ENCODE measurements at places on chromosomes 3 and 15.

DNA sequence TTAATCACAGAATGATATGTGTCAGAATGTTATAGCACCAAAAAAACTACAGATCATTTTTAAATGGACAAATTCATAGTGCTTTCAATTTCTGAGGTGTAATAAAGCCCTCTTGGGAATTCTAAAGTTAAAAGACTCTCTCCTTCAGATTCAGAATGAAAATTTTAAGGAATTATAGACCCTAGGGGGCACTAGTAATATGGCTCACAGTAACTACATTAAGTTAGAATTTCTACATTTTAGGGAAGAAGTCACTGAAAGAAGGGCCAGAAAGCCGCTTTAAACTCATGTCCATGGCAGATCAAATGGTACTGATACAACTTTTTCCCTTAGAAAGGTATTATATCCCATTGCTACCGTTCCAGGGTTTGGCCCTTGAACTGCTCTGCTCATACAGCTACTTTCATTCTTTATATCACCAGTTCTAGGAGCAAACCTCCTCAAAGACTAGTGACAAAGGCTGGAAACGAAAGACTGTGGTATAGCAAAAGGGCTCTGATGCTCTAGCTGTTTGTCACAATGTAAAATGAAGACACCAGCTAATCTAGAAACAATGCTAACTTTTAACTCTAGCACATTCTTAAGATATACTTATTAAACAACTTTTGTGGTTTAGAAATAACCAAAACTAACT, 18.1 kb downstream of the DAZL start:
- DNase-seq, result no peak

DNA sequence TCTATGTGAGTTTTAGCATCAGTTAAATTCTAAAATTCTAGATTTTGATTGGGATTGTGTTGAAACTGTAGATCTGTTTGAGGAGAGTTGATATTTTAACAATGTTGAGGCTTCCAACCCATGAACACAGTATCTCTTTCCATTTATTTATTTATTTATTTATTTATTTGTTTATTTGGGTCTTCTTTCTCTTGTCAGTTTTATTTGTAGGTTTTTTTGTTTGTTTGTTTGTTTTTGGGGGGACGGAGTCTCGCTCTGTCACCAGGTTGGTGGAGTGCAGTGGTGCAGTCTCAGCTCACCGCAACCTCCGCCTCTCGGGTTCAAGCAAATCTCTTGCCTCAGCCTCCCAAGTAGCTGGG, 25.3 kb downstream of the MRAS start:
- DNase-seq, result no peak

DNA sequence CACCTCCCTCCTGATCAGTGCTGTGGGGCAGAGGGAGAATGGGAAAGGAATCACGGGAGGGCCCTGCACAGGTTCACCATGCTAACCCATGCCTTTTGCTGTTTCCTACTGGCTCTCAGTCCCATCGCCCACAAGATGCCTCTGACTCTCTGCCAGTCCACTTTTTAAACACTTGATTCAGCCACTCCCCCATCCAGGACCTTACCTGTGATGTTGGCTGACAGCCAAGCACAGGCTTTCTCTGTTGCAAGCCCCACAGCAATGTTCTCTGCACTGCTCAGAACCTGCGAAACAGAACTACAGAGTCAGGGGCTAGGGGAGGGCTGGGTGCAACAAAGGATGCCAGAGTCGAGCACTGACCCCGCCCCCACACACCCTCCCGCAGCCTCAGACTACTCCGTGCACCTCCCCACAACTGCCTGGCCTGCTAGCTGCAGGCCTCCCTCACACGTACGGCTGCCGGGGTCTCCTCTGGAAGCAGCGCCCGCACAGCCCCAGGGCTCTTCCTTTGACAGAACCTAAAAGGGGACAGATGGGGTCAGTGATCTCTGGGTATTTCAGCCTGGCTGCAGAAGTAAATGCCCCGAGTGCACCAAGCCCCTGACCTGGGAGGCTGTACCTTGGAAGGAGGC, 9.1 kb downstream of the CDAN1 start:
- no peak for DNase-seq

GRCh38 chr3:40679290-40679689, 154.5 kb downstream of the ZNF621 start:
- DNase-seq, result no peak

GRCh38 chr15:94403331-94403730, 172.0 kb downstream of the MCTP2 start:
- no peak for DNase-seq

DNA sequence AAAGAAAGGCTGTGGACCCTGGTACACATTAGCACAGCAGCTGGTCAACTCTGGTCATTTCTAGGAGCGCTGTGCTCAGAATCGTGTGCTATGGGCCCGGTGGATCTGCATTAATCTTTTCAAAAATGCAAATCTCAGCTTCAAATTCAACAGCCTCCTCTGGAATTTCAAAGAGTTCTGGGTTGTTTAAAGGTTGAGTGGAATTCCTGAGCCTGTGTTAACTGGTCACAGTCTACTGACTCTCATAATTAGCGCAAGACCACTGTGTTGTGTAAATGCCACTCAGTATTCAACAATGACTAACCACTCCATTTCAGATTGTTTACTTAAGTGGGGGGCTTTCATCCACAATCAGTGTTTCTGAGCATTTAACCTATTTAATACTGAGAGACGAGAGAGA, 2.7 kb upstream of the ARNT2 start:
- no peak for DNase-seq

GRCh38 chr15:38885471-38885952, 320.9 kb upstream of the RASGRP1 start:
- DNase-seq, result no peak

DNA sequence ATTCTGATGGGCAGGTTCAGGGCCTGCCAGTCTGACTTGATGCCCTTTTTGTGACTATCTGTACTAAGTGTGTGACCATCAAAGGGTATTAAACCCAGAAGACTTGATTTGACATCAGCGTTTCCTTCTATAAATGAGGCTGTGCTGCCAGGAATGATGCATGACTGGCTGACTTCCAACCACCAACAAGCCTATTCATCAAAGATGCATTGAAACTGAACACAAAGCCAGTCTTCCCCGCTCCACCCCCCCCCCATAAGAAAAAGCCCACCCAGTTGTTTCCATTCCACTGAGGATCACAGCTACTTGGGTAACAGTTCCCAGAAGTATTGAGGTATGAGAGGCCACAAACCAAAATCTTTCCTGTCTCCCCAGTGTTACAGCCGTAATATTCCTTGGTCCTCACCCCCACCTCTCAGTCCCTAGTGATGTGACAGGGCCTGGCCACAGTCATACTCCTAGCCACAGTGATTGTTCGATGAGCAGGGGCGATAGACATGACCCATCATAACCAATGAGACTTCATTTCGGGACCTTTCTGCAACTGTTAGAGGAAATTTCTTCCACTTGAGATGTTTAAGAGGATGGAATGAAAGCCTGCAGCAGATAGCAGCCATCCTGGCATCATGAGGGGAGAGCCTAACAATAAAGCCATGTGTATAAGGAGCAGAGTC, 22.6 kb downstream of the SH3BP5 start:
- DNase-seq, result no peak

Measured in caudate nucleus (tissue), 63 donors.